ENCODE measurements at places on chromosomes 6 and 20.

- DNase-seq: no peak
These were observed 50.4 kb upstream of the CTNNBL1 start for GRCh38 chr20:37643400-37643799.

GRCh38 chr6:48184648-48185047 is 73.7 kb upstream of the PTCHD4 start:
- DNase-seq: no peak

GRCh38 chr6:165804331-165805066 is 141.5 kb upstream of the PDE10A start:
- DNase-seq: peak; percentile 10

DNA sequence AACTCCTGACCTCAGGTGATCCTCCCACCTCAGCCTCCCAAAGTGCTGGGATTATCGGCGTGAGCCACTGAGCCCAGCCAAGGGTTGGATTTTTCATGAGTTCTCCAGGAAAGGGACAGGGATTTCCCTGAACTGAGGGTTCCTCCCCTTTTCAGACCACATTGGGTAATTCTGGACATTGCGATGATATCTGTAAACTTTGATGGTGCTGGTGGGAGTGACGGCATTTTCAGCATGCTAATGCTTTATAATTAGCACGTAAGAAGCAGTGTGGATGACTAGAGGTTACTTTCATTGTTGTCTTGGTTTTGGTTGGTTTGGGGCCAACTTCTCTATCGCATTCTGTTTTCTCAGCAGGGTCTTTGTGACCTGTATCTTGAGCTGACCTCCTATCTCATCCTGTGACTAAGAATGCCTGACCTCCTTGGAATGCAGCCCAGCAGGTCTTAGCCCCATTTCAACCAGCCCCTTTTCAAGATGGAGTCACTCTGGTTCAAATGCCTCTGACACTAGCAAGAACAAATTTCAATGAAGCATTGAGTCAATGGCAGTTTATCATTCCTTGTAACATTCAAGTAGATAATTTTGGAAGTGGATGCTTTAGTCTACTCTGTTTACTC is 156.5 kb downstream of the TTLL2 start:
- no peak for DNase-seq

- DNase-seq: no peak
These were observed 49.0 kb upstream of the TAGAP start for GRCh38 chr6:159093609-159094443.

DNA sequence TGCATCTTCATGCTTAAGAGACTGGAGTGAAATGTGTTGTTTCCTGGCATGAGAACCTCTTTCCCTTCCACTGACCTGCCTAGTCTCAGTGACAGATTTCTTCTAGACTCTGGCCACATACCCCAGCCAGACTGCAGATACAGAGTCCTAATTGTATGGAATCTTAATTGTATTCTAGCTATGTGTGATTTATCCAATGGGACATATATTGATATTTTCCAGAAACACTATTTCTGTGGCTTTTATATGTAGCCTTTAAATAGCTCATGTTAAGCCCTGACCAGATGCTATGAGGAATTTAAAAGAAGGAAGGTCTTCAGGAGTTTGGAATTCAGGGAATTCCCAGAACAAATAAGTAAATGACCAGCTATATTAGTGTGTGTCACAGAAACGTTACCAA is 99.0 kb downstream of the FIG4 start:
- DNase-seq: no peak

GRCh38 chr6:29678114-29678513 is 2.8 kb downstream of the ZFP57 start:
- no peak for DNase-seq

DNA sequence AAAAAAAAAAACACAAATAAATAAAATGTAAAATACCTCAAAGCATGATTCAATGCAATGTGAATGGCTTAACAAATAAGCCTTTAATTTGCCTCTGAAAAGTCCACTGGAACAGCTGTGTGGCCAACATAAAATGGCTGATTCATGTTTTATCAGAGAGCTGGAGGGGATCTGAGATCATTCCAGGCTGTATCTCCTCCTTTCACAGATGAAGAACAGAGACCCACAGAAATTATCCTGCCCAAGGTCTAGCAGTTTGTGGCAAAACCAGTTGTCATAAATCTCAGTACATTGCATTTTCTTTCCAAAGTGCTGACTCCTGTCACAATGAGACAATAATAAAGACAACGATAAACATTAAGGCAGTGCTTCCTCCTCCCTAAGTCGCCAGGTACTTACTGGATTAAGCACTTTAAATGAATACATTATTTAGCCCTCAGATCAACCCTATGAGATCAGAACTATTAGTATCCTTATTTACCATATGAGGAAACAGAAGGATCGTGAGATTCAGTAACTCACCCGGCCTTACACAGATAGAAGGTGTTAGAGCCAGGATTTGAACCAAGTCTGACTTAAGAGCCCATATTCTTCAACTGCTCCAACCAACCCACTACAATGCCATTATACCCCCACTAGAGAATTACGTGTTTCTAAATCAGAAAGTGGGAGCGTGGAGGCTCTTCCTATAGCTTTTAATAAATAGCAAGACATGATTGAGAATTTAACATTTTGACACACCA is 118.3 kb downstream of the KIF13A start:
- no peak for DNase-seq

GRCh38 chr6:14596410-14596809 is 478.8 kb downstream of the CD83 start:
- no peak for DNase-seq

DNA sequence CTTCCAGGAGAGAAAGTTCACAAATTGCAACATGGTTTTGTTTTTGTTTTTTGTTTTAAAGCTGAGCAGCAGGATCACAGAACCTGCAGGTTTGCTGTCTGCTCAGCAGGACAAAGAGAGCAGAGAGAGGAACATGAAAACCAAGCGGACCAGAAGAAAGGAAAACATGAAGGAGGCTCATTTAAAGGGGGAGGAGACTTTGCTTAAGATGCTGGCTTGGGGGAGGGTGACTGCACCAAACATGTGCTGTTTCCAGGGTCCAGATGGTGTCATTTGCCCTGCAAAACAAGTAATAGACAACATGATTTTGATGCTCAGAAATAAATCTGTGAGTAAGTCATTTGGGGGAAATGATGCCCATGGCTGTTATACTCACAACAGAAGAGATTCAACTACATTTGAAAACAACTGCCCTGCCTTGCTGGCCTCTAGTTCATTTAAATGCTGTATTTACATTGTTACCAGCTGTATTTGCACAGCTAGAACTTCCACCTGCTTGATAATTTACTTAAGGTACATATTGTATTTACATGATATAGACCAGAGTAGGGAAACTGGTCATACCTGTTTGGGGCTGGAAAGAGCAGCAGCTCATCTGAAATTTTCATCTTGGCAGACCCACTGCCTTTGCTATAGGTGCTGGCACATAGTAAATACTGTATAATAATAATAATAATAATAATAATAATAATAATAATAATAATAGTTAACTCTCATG is 32.2 kb upstream of the CHD6 start:
- no peak for DNase-seq

DNA sequence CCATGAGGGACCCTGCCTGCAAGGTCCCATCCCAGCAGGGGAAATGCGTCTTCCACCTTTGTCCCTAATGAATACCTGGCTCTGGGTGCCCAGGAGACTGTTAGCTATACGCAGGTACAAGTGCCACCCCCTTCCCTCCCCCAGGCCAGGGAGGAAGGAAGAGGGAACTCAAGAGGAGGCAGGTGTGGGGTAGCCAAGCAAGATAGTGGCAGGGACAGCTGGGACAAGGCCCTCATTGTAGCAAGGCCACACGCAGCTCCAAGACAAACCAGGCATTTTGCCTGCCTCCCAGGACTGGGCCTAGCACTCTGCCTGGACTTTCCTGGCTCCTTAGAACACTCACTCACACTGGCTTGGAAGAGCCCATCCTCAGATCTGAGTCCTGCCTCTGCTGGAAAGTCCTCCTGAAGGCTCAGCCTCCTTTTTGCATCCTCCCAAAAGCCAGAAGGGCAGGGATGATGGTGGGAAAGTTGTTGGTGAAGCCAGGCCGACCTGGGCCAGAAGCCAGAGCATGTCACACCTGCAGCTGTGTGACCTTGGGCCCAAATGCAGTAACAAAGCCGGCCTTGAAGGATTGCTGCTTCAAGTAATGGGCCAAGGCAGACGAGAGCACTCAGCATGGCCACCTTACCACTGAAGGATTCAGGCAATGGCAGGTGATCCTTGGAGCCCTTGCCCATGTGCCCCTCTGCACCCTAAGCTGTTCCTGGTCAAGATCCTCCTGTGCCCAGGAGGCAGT is 27.7 kb downstream of the SNPH start:
- no peak for DNase-seq

GRCh38 chr20:37408302-37409193 is 62.6 kb downstream of the SRC start:
- no peak for DNase-seq

DNA sequence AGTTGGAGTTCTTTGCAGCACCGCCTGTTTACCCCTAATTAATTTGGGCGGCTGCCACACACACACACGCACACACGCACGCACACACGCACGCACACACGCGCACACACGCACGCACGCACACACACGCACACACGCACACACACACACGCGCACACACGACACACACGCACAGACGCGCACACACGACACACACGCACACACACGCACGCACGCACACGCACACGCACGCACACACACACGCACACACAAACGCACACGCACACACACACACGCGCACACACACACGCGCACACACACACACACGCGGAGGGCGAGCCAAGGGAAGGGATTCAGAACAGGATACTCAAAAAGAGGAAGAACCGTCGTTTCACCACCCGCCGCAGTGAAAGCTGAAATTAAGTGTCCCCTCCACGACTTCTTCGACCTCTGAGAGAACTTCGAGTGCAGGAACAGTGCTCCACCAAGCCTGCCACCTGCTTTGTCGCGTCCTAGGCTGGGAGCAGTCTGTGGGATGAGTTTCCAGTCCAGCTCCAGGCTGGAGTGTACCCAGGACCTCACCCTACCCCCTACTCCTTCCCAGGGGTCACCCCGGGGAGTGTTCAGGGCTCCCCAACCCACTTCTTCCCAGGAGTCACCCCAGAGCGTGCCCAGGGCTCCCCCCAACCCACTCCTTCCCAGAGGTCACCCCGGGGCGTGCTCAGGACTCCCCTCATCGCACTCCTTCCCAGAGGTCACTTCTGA is 1.1 kb downstream of the RNASET2 start:
- peak; percentile 14 for DNase-seq

DNA sequence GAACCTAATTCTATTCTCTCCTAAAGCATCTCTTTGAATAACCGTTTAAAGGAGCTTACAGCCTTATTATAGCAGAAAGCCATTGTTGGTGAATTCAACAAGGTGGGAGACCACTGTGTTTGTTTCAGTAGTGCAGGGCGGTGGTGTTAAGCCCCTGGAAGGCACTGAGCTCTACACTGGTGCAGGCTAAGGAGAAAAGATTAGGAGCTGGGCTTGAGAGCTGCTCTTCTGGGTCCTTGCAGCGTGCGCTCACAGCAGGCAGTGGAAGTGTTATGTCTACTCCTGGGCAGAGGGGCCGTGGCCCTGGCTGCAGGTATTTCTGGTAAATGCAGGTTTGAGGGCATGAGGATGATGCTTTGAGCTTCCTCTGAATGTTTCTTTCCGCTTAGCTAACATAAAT is 361.2 kb downstream of the RNF144B start:
- no peak for DNase-seq

GRCh38 chr6:104955491-104955890 is 1.4 kb upstream of the LIN28B start:
- peak; percentile 63 for DNase-seq

- no peak for DNase-seq
These were observed 43.0 kb downstream of the MRS2 start for GRCh38 chr6:24445704-24446103.

- no peak for DNase-seq
These were observed 7.2 kb downstream of the FOXC1 start for GRCh38 chr6:1616701-1617463.

DNA sequence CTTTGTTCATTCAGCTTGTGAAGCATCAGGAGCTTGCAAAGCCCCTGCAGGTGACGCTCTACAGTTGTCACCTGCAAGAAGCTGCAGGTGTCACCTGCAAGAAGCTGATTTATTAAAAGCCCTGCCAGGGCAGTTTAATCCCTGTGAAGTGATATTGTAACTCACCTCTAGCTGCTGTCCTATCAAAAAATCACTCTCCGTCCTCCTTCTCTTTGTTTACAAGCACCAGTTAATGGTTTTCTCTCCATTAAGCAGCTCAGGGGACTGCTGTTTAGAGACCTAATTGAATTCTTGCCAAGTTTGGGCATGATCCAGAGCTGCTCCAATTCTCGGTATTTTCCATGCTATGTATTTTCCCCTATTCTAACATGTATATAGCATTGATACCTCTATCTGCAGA is 345.9 kb downstream of the ARHGAP18 start:
- no peak for DNase-seq

DNA sequence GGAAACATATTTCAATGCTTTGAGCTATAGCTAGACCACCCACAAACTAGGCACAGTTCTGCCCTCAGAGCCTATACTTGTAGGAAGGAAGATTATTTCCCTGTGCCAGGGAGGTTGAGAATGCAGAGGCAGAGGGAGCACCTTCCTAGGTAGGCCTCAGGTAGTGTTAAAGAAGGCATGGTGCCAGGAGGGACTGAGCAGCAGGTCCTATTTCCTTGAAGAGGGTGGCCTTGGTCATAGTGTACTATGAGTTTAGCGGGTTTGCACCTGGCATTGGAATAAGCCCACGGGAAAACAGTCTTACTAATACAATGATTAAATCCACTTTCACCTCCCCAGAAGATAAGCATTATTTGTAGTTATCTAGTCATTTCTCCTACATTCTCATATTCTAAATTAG is 375.4 kb downstream of the CDKAL1 start:
- no peak for DNase-seq

DNA sequence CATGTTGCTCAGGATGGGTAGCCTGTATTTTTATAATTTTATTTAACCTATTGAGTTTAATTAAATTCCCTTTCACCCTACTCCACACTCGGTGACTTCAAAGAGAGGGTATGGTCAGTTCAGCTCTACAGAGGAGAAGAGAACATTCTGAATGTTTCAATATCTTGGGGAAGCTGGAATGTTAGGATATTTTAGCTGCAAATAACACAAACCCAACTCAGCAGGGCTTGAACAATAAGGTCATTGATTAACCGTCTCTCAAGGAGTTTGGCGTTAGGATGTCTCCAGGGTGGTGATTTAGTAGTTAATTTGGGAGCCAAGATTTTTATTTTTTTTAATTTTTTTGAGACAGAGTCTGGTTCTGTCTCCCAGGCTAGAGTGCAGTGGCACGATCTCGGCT is 143.6 kb upstream of the SALL4 start:
- DNase-seq: no peak

DNA sequence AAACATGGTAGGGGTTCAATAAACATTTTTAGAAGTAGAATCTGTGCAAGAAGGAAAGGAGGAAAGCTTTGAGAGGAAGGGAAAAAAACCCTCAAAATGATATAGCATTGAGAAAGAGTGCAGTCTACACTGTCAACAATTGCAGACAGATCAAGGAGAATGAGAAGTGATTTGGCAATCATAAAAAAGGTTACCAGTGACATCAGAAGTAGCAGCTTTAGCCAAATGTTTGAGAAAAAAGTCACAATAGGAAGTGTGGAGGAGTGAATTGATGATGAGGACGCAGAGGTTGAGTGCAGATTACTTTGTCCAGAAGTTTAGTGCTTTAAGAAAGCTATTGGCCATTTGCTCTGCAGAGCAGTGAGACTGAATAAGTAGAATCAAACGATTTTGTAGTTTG is 155.0 kb downstream of the GJA1 start:
- DNase-seq: no peak
